ENCODE measurements at places on chromosomes 7 and 10. TPM values are rescaled to one million over a fixed set of nuclear protein-coding genes. Genes with fewer than 3 reads are reported as not detected.
A peak's percentile ranks its signal among the peaks of the same experiment; 100 is the strongest.

CPVL gene
- total RNA-seq = 0.62 TPM

DNA sequence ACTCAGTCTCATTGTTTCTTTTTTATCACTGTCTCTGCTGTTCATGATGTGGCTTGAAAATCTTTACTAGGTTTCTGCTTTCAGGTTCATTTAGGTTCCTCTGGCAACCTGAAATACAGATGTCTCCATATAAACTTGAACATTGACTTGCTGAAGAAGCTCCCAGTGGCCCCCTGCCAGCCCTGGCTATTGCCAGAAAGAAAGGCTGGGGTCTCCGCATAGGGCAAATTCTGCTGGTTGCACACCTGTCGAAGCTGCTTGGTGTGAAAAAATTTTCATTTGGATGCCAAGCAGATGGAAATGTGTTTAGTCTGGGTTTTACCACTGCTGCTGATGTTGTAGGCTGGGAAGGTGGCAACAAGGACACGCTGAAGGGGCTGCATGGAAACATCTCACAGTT is 826.7 kb upstream of the GHITM start:
- DNase-seq = no peak

- peak; percentile 91 for DNase-seq
Observed at GRCh38 chr10:124211921-124212320, 118.5 kb upstream of the CHST15 start.

- no peak for DNase-seq
Observed at GRCh38 chr10:28903063-28903462, 225.7 kb downstream of the BAMBI start.

- DNase-seq = no peak
Observed at GRCh38 chr7:46162609-46163008, 241.5 kb upstream of the IGFBP3 start.
